ENCODE measurements at places on chromosomes 13 and 19.

DNA sequence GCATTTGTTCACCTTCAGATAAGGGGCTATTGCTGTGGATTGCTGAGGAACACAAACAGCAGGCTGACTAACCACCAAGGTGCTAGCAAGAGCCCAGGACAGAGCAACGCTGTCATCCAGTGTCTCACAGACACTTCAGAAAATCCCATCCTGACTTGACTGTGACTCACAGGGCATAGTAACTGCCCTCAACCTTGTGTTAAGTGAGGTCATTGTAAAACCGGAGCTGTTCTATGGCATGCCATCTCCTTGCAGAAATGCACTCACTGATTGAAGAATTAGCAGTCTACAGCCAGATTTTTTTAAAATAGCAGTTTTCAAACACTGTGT is 51.1 kb downstream of the TNFRSF19 start:
- no peak for DNase-seq

GRCh38 chr19:1510442-1510806 is 2.4 kb downstream of the ADAMTSL5 start:
- no peak for DNase-seq

DNA sequence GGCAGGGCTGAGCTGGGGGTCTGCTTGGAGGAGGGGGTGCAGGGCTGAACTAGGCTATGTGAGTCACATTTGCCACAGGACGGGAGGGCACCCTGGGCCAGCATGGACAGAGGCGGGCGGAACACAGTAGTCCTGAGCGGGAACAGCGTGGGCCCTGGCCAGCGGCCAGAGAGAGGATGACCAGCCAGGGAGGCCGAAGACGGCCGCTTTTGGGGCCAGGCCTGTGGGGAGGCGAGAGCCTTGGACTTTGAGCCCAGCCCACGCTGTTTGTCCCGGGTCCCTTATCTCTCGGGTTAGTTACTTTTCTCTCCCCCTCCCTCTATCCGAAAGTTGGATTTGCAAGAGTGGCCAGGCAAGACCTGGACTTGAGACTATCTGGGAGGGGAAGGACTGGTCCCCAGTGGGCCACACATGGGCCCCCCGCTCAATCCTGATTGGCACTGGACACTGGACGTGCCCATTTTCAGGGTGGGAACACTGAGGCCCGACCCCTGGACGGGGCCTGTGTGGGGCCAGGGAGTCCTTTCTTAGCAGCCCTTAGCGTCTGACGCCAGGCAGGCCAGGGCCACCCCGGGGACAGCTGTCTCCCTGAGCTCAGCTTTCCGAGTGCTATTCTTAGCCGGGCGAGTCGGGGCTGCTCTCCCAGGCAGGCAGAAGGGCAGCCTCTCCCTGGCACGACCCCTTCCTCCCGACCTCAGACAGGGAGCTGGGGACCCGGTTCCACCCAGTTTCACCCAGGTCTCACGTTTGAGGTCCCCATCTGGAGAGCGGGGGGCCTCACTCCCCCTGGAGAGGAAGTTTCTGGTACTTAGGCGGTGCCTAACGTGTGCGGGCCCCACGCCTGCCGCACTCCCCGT is 833 bp downstream of the GAMT start:
- peak; percentile 93 for DNase-seq

DNA sequence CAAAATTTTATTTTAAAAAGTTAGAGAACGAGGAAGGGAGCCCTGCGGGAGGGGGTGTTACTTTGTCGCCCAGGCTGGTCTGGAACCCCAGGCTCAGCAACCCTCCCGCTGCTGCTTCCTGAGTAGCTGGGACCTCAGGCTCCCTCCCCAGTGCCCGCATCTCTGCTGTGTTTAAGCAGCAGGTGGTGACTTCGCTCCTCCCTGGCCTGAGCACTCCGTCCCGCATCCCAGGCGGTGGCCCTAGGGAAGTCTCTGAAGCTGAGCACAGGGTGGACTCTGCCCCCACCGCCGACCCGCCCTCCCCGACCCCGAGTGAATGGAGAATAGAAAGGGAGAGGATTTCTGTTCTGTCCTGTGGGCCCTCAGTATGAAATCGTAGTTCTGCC is 30.5 kb downstream of the ZNF701 start:
- DNase-seq, result no peak

GRCh38 chr19:27872370-27872769 is 1340.6 kb downstream of the UQCRFS1 start:
- no peak for DNase-seq

DNA sequence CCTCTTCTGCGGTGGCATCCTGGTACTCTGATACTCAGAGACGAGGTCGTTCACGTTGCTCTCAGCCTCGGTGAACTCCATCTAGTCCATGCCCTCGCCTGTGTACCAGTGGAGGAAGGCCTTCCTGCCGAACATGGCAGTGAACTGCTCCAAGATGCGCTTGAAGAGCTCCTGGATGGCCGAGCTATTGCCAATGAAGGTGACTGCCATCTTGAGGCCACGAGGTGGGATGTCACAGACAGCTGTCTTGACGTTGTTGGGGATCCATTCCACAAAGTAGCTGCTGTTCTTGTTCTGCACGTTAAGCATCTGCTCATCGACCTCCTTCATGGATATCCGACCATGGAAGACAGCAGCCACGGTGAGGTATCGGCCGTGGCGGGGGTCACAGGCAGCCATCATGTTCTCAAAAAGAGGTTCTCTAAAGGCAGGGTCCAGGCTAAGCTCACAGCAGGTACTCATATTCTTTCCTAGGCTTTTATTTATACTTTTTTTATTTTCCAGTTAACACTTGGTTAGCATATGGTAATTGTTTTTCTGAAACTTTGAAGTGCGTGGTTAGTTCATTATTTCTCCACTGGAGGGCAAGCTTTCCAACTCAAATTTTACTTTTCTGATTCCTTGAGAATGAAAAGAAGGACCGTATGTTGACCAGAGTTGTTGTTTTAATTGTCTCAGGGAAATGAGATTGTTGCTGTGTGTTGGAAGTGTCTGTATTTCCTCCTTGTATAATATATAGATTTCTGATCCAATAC is 72.4 kb upstream of the RGCC start:
- no peak for DNase-seq

DNA sequence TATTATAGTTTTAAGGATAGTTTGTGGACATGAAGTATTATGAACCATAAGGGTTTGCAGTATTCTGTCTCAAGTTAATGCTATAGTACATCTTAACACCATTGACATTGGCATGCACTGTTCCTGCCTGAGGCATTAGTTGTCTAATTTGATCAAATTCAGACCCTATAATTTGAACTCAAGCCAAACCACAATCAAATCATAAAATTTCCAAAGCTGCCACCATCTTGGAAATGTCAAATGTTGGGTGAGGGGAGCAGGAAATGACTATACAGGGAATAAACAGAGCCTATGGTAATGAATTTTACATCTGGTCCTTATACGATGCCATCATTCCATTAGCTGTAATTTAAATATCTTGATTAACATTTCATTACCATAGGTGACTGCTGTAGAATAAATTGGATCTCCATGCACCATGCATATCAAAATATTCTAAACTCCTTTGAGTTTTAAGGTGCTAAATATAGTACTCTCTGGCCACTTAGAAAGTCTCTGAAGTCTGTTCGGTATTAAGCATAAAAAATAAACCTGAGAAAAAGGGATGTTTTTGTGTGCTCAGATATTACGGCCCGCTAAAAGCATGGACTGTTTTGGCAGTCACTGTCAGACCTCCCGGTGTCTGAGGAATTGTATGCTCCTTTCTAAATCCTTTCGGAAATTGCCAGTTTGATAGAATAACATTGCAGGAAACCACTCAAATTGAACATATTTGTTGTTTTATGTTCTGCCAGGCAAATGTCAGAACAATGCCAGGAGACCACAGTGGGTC is 257.7 kb downstream of the SPRY2 start:
- DNase-seq, result no peak

DNA sequence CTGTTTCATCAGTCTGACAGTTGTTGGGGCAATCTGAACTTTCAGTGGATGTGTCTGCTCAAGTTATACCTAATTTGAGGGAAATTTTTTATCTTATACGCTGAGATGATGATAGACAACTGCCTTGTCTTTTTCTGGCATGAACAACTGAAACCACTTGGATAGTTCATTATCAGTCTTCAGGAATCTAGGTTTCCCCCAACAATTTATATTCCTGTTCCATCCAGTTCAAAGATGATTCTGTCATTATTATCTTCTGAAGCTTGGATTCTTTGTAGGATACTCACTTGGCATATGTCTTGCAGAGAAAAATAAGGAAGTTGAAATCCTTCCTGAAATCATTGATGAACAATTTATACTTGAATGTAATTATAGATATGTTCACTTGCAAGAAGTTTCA is 193.7 kb downstream of the LMO7 start:
- DNase-seq, result no peak

GRCh38 chr19:990119-990571 is 6.0 kb downstream of the WDR18 start:
- no peak for DNase-seq

DNA sequence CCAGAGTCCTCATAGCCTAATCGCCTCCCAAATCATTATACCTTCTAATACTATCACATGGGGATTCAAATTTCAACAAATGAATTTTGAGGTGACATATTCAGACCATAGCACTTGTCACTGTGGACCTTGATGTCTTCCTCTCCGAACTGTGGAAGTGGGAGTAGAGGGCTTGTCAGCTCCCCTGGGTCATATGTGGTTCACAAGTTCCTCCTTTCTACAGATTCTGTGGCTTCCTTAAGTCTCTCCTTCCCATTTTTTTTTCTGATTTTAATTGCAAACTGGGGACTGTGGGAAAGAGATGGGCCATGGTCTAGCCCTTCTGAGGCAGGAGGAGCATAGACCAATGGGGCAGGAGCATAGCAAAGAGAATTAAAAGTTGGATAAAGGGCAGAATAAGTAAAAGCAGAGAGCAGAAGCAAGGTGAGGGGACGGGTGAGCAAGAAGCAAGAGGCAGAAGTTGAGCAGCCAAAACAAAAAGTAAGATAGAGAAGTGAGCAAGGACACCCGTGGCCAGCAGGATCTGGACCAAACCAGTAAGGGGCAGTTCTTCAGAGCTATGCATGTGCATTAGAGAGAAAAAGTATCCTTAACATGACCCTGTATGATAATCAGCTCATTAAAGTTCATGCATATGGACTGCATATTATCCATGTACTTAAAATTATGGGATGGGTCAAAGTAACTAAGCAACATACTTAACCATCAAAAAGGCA is 2.6 kb upstream of the SIGLEC7 start:
- no peak for DNase-seq

DNA sequence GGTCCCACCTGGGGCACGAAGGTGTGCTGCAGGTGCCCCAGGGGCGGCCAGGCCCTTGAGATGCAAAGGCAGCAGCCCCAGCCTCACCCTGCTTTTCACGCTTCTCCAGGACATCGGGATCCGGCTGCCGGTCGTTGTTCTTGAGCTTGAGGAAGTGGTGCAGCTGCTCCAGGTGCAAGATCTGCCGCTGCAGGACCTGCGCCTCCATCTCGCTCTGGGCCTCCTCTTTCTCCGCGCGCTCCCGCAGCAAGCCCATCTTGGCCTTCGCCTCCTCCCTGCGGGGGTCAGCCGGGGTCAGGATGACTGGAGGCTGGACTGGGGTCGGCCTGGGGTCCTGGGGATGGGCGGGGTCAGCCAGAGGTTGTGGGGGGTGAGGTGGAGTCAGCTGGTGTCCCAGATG is 21.5 kb upstream of the EMP3 start:
- no peak for DNase-seq

GRCh38 chr13:109569958-109570711 is 216.2 kb downstream of the IRS2 start:
- no peak for DNase-seq

DNA sequence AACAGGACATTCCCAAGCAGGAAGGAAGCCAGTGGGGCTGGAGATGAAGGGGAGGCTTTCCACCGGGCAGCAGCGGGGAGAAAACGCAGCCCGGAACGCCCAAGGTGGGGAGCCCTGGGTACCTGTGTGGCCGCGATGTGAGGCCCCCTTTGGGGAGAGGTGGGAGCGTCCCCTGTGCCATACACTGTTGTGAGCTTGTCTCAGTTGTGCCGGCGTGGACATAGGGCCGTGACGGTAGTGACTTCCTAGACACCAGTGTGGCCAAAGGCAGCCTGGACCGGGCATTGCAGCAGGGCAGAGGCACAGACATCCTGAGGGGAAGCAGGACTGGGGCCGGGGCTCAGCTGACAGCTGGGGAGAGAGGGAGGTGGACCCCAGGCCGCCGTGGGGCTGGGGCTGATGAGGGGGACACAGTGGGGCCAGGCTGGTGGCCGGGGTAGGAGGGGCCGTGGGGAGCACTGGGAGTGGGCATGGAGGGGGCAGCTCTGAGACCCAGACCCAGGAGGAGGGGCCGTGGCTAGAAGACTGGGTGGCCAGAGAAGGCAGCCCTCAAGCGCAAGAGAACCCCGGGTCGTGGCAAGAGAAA is 38.5 kb upstream of the TFDP1 start:
- DNase-seq, result no peak

DNA sequence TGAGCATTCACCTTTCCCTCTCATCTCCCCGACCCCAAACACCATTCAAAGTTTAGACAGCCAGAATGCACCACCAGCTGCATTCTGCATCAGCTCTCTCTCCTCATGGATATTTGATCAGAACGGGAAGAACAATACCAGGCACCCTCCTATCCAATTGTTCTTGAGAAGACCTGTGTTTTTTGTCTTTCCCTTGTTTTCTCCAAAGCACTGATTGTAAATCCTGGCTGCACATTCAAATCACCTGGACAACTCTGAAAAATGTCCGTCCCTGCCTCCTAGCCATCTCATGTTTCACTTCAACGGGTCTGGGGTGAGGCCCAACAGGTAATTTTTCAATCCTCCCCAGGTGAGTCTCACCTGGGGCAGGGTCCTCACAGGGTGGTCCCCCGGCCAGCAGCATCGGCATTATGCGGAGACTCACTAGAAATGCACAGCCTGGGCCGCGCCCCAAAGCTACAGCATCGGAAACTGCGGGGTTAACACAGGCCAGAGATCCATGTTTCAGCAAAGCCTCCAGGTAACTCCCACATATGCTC is 5.5 kb downstream of the IRS2 start:
- peak; percentile 74 for DNase-seq

- no peak for DNase-seq
Measured at GRCh38 chr13:105725887-105726286, 809.6 kb downstream of the EFNB2 start.

GRCh38 chr13:50766013-50766412 is 77.5 kb downstream of the DLEU7 start:
- DNase-seq, result no peak

GRCh38 chr13:42991898-42992763 is at the start of gene EPSTI1:
Gene EPSTI1, minus strand, starts transcription at chr13:42992241. Its CDS starts 76 bp downstream, at chr13:42992165.
- peak; percentile 28 for DNase-seq

DNA sequence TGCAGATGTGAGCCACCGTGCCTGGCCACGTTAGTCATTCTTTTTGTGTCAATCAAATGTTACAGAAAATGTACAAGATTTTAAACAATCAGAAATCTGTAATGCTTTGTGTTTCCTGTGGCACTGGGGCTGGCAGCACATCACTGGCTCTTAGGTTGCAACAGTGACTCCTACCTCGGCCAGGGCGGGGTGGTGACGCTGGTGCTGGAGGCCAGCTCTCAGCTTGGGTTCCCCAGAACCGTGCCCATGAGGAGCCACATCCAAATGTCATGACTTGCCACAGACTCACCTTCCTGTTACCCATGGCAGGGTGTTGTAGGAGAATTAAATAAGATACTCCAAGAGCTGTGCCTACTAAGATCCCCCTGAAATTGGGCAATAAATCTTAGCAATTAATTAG is 161.7 kb downstream of the TEX29 start:
- peak; percentile 37 for DNase-seq
